ENCODE measurements at places on chromosomes 3 and 15.

GRCh38 chr15:68693071-68693470, 114.3 kb downstream of the CORO2B start:
- DNase-seq: no peak

DNA sequence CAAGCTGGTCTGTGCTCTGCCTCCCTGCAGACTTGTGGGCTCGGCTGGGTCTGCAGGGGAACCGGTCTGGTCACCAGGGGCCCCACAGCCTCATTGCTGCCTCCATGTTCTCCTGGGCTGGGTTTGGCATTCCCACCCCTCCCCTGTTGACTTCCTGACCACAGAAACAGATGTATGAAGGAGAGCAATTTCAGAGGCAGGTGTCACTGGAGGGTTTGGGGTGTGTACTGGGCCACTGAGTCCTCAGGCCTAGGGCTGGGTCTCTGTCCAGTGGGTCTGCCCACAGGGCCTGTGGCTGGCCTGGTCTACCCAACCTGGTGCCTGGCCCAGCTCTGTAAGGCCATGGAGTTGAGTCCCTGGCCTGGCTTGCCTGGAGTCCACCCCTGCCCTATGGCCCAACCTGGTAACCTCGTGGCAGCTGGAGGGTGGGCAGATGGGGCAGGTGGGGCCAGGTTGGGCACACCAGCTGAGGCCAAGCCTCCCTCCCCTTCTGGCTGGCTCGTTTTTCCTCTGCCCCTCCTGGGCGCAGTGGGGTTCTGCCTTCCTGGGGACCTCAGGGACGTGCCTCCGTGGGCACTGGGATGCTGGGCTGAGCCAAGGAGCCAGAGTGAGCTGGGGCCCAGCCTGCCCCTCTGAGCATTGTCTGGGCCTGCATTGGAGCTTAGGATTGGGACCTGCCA, 20.8 kb downstream of the PLXNA1 start:
- DNase-seq: no peak

DNA sequence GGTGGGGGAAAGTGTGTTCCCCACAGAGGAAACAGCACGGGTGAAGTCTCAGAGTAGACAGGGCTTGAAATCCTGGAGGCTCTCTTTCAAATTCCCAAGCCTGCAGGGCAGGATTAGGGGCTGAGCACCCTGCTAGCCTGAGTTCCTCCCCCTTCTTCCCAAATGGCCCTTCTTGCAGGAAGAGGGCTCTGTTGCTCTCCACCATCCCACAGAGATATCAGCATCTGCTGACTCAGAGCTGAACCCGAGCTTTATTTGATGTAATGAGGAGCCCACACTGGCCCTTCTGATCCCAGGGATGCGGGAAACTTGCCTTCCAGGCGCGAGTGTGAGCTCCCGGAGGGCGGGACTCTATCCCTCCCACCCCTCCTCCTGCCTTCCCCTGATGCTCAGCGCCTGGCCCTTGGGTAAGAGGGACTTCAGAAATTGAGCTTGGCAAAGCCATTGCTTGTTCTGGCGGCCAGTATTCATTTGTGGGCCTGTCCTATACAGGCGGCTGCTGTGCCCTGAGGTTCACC, 1.4 kb upstream of the STRA6 start:
- DNase-seq: no peak

DNA sequence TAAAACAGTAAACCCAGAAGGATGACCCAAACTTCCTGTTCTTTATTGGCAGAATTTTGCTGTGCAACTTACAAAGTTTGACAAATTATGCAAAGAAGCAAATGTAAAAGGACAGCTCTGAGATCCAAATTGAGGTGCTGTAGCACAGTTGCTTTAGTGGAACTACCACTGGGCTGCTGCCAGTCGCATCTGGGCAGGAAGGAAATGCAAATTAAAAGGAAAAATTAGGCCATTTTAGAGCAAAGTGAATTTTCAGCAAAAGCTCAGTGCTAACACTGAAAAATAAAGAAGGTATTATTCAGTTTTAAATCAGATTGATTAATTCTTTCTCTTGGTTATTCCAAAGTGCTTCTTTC, 104.5 kb downstream of the ZMAT3 start:
- DNase-seq: no peak

GRCh38 chr3:136142592-136142991, 53.5 kb downstream of the MSL2 start:
- DNase-seq: no peak

GRCh38 chr3:133487920-133488540, 85.5 kb upstream of the CDV3 start:
- peak; percentile 55 for DNase-seq

- DNase-seq: no peak
Observed at GRCh38 chr3:100647657-100648056, 38.3 kb downstream of the ADGRG7 start.

DNA sequence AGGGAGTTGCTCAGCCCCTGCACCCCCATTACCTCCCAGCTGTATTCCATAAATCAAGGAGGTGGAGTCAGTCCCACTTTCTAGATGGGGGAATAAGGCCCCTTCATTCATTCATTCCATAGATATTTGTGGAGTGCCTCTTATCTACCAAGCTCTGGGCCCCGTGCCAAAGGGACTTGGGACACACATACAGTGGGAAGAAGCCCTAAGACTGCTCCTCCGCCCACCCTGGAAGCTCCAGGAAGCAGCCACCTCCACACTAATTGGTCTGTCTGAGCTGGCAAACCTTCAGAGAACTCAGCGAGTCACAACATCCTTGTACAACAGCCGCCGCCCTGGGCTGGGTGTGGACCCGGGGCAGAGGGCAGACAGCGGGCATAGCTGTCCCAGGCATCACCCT, 6.4 kb downstream of the STRA6 start:
- no peak for DNase-seq

- DNase-seq: no peak
Observed at GRCh38 chr15:100526027-100526481, 2.7 kb downstream of the CERS3 start.

DNA sequence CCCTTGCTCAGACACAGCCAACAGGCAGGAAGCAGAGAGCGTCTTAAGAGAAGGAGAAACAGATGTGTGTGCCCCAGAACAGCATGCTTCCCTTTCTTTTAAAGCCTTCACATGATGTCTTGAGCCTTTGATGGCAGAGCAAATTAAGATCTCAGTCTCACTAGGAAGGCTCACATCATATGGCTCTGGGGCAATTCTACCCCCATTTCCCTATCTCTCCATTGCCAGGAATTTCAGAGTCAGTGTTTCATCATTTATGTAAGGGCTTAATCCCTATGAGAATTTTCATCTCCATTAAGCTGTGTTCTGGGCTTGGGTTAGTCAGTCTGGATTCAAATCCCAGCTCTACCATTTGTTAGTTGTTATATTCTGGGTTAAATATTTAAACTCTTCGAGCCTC, 41.4 kb upstream of the GLCE start:
- no peak for DNase-seq

- no peak for DNase-seq
Observed at GRCh38 chr15:63509955-63510940, 5.9 kb downstream of the USP3 start.

GRCh38 chr3:183825456-183826161, at the start of gene MAP6D1:
Gene MAP6D1 (minus strand): TSS chr3:183825577. CDS start chr3:183825547, 30 bp downstream.
- DNase-seq: peak; percentile 24

DNA sequence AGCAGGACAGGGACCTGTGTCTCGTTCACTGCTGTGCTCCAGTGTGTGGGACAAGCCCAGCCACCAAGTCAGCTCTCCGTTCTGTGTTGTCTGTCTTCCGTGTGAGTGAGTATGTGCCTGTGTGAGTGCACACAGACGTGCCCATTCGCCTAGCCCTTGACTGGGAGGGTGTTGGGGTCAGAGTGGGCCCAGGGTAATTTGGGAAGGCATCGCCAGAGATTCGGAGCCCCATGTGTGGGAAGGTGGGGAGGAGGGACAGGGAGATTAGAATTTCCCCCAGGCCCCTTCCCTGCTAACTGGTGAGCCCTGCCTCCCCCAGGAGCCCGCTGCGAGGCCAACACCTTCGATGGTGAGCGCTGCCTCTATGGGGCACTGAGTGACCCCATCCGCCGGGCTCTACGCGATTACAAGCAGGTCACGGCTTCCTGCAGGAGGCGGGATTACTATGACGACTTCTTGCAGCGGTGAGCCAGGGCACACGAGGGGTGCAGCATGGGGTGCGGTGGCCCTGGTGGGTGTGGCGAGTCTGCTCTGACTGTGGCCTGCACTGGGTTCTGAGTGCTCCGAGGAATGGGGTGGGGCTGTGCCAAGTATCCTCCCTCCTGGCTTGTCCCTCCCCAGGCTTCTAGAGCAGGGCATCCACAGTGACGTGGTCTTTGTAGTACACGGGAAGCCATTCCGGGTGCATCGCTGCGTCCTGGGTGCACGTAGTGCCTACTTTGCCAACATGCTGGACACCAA, 3.1 kb downstream of the ABTB1 start:
- DNase-seq: no peak

GRCh38 chr3:183698756-183699155, 1.2 kb downstream of the YEATS2 start:
- peak; percentile 26 for DNase-seq

GRCh38 chr3:196706327-196706726, 5.7 kb downstream of the CEP19 start:
- DNase-seq: no peak

DNA sequence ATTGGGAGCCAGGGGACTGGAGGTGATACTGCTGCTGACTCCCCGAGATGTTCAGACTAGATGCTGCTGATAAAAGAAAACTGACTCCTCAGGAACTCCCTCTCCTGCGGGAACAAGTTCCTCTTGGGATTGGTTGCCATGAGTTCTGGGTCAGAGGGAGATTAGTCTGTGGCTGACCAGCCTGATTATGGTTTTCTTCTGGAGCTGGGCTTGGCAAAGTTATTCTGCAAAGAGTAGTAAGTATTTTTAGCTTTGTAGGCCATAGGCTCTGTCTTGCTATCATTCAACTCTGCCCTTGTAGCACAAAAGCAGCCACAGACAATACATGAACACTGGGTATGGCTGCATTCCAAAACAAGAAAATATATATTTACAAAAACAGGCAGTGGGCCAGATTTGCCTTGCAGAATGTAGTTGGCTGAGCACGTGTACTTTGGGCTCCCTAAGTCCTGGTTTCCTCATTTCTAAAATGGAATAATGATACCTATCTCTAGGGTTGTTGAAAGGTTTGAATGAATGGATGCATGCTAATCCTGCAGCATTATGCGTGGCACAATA, 796.8 kb downstream of the AGBL1 start:
- DNase-seq: no peak

- no peak for DNase-seq
Observed at GRCh38 chr15:66078196-66078928, 175.2 kb downstream of the MEGF11 start.

DNA sequence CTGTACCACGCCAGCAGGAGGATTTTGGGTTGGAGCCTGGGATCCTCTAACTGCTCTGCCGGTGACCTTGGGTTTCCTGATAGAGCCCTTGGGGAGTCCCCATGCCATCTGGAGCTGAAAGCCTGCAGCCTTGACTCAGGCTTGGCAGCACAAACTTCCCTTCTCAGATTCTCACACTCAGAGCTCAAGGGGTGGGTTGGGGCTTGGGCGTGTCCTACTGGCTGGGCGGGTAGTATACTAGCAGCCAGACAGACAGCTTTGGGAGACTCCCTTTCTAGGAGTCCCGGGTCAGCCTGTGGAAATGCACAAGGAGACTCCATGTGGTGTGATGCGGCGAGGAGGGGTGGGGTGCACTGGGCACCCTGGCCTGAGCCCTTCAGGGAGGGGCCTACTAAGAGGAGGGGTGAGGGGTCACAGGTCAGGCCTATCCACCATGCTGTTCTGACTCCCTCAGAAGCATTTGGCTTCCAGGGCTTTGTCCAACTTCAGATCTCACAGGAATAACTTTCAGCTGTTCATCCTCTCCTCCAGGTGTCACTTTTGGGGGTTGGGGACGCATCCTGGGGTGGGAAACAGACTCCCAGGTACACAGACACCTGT, 21.6 kb upstream of the PLXNA1 start:
- no peak for DNase-seq

DNA sequence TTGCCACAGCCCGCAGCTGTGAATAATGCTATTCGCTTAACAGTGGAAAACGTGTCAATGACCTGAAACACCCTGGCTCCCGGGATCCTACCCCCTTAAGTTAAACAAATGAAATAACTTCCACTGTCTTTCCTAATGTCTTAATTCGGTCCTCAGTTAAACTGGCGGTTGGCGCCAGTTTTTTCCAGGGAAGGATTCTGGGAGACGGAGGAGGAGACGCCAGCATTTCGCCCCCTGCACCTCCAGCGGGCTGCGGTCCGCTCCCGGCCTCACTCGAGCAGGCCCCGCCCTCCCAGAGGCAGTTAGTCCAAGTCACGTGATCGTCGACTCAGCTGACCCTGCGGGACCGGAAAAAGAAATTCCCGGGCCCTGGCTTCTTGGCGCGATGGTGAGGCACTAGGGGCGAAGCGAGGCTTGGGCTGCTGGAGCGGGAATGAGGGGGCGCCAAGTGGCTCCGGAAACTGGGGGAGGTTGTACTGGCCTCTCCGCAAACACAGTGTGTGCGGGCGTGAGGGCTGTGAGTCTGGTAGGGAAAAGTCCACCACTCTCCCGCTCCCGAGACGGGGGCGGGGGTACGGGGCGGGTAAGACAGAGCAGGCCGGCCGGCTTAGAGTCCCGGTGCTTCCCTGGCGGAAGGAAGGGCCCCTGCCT, at the start of gene COMMD4:
Gene COMMD4, plus strand, starts transcription at position 359 of the 651 bp plus-strand sequence. Its CDS starts 27 bp downstream, at position 386.
- DNase-seq: peak; percentile 58

GRCh38 chr3:8599146-8599545, 45.5 kb downstream of the SSUH2 start:
- DNase-seq: no peak

DNA sequence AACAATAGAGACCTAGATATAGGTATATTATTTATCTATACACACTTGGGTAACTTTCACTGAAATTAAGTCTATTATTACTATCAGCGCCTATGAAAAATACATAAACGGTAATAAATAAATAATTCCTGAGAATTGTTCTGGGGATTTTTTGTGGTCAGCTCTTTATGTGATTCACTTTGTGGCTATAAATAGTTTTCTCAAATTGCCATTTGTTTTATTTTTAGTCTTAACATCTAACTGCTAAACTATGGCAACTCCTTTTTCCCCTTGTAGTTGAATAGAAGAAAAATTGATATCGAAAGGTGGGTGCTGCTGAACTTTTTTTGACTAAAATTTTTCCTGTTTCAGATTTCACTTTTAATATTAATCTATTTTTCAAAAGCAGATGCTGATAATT, 189.0 kb downstream of the VGLL3 start:
- no peak for DNase-seq

DNA sequence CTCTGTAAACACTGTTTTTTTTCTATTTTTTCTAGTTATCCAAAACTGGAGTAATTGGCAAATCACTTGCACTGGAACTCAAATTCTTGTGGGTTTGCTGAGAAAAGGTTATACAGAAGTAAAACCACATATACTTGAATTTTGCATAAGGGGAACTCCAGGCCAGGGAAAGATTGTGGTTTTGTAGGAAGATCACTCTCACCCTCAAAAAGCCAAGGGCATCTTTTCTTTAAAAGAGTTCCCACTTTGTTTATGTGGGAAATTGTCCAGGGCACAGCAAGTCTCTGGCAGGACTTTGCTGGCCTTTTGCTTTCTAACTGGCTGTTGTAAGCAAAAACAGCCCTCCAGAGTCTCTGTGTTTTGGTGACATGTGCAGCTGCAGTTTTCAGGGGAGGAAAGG, 340.3 kb upstream of the RBMS3 start:
- no peak for DNase-seq

Data from CD4-positive, alpha-beta T cell treated with Interferon alpha-2 for 1 hour (primary cell).